ENCODE measurements at places on chromosomes 3 and 15. TPM values are rescaled to one million over a fixed set of nuclear protein-coding genes. Genes with fewer than 3 reads are reported as not detected.

GRCh38 chr15:54941417-54941816 lies 255.3 kb downstream of the RSL24D1 start:
- no peaks in the 10 kb centered on the region for H3K4me1 ChIP-seq
- no peak for DNase-seq
- H3K4me3 ChIP-seq = no peak overlapping the region
- no peak overlapping the region for H3K27ac ChIP-seq
- no peaks in the 10 kb centered on the region for H3K27me3 ChIP-seq
- no peaks in the 10 kb centered on the region for H3K36me3 ChIP-seq

GRCh38 chr3:157042226-157042625 lies 117.7 kb downstream of the CCNL1 start:
- DNase-seq = no peak
- no peaks in the 10 kb centered on the region for H3K36me3 ChIP-seq
- H3K4me3 ChIP-seq = no peak overlapping the region
- peaks cover 18% of the 10 kb centered on the region for H3K4me1 ChIP-seq

GRCh38 chr15:60423537-60423936 lies 25.8 kb upstream of the ANXA2 start:
- H3K4me1 ChIP-seq = no peaks in the 10 kb centered on the region
- H3K36me3 ChIP-seq = peaks cover 50% of the 10 kb centered on the region
- no peak overlapping the region for H3K4me3 ChIP-seq
- no peak for DNase-seq
- H3K27me3 ChIP-seq = no peaks in the 10 kb centered on the region
- no peak overlapping the region for H3K27ac ChIP-seq

- no peak for DNase-seq
- no peaks in the 10 kb centered on the region for H3K27me3 ChIP-seq
- no peak overlapping the region for H3K4me3 ChIP-seq
- H3K27ac ChIP-seq = no peak overlapping the region
- peaks cover 86% of the 10 kb centered on the region for H3K36me3 ChIP-seq
Measured at GRCh38 chr3:12501360-12502020, 17.2 kb downstream of the TSEN2 start.

DNA sequence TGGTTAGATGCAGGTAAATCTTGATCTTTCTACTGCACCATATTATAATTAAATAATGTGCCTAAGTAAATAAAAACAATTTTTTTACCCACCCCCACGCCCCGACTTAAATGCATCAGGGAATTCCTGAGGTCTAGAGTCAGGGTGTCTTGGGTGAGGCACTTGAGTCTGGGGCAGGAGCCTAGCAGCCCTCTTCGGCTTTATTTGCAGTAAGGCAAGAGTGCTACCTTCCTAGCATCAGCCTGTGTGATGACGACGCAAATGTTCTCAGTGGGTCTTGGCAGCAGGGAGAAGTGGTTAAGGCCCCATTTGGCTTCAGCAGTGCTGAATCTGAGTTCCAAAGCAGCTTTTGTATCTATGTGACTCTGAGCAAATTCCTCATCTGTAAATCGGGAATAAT lies 88.7 kb downstream of the POLR2M start:
- no peak overlapping the region for H3K4me3 ChIP-seq
- no peaks in the 10 kb centered on the region for H3K36me3 ChIP-seq
- peaks cover 9% of the 10 kb centered on the region for H3K27me3 ChIP-seq
- H3K4me1 ChIP-seq = no peaks in the 10 kb centered on the region
- no peak overlapping the region for H3K27ac ChIP-seq

DNA sequence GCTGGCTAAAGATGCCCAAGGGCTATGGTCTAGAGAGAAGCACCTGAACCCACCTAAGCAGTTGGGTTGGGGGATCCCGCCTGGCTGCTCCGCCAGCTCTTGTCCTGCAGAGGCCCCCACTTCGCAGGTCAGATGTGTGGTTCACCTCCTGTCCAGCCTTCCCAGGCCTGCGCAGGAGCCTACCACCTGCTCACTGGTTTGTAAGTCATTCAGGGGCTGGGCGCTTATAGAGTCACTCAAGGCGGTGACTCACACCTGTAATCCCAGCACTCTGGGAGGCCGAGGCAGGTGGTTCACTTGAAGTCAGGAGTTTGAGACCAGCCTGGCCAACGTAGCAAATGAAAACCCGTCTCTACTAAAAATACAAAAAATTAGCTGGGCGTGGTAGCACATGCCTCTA lies 3.9 kb upstream of the FURIN start:
- H3K4me3 ChIP-seq = no peak overlapping the region
- H3K27me3 ChIP-seq = no peaks in the 10 kb centered on the region
- H3K27ac ChIP-seq = no peak overlapping the region
- no peaks in the 10 kb centered on the region for H3K36me3 ChIP-seq

DNA sequence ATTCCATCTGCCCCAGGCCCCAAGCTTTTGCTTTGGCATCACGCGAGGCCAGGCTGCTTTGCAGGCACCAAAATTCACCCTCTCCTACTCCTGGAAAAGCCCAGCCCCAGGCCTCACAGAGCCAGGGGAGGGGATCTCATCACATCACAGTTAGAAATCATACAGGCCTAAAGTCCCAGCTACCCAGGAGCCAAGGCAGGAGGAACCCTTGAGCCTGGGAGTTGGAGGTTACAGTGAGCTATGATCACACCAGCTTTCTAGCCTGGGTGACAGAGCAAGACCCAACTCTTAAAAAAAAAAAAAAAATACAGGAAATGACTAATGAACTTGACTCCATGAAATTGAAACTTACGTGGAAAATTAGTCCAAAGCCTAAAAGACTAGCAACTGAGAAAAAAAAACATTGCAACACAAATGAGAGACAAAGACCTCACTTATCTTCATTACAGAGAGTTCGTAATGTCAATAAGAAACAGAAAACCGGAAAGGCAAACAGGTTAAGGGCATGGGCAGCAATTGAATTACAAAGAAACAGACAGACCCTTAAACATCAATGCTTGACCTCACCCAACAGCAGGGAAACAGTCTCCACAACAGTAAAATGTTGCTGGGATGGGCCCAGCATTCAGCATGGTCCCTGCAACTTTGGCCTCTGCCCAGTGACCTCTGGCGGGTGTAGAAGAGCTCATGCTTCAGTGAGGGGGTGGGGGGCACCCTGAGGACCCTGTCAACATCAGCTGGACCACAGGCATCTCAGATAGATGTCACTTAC lies 151.5 kb downstream of the LRRK1 start:
- no peaks in the 10 kb centered on the region for H3K27me3 ChIP-seq
- H3K4me3 ChIP-seq = no peak overlapping the region
- no peaks in the 10 kb centered on the region for H3K4me1 ChIP-seq
- DNase-seq = no peak

DNA sequence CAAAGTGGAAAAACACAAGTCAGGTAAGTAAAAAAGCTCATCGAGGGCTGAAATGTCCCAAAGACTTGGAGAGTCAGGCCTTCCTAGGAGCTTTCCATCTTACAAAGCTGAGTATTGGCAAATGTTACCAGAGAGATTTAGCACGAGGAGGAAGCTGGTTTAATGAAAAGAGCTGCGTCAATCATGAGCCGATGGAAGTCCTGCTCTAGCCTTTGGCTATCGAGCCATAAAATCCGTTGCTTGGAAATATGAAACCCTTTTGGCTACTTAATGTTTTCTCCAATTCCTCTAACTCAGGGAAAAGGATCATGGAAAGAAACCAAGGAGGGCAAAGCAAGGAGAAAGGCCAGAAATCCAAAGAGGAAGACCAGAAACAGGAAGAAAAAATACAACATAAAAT lies 1074.6 kb downstream of the FHIT start:
- no peak for DNase-seq
- H3K27ac ChIP-seq = no peak overlapping the region
- no peaks in the 10 kb centered on the region for H3K36me3 ChIP-seq
- H3K4me1 ChIP-seq = no peaks in the 10 kb centered on the region

DNA sequence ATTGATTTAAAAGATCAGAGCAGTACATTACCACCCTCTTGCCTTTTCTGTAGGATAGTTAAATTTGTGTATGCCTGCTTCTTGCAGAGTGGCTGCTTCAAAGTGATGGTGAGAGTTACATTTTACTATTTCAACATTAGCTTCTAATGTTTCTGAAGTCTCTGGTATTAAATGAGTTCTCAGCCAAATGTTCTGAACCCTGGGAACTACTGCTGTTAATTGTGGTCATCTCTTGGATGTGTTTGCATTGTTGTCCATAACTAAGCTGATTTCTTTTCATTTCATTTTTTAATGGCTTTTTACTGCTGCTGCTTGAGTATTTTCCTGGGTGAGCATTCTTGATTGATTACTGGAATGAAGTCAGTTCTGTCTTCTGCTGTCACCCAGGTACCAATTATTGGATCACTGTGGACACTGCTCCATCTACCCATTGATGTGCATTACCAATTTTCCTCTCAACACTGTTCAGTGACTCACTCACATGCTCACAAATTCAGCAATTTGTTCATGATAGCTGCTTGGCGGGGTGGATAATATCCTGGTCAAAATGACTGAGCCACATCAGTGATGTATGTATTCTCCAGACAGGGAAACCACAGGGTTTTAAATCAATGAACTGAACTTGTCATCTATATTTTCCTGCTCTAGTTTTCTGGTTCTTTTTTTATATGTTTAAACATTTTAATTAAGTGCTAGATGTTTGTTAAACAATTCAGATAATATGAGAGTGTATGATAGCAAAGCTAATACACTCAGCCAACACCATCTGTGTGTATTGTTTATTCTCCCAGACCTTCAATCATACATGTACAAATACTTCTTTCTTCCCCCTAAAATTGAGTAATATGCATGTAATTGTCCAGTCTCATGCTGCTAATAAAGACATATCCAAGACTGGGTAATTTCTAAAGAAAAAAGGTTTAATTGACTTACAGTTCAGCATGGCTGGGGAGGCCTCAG lies 587.6 kb downstream of the RSL24D1 start:
- no peaks in the 10 kb centered on the region for H3K36me3 ChIP-seq
- no peak overlapping the region for H3K27ac ChIP-seq
- no peak overlapping the region for H3K4me3 ChIP-seq
- H3K27me3 ChIP-seq = no peaks in the 10 kb centered on the region
- DNase-seq = no peak

GRCh38 chr3:61066800-61067199 lies 184.5 kb downstream of the FHIT start:
- no peaks in the 10 kb centered on the region for H3K4me1 ChIP-seq
- no peak for DNase-seq
- H3K4me3 ChIP-seq = no peak overlapping the region
- H3K36me3 ChIP-seq = no peaks in the 10 kb centered on the region

GRCh38 chr3:61520966-61521628 lies 40.3 kb upstream of the PTPRG start:
- DNase-seq = no peak
- H3K27ac ChIP-seq = peak overlapping the region; percentile 25
- no peak overlapping the region for H3K4me3 ChIP-seq
- H3K4me1 ChIP-seq = peaks cover 13% of the 10 kb centered on the region
- H3K27me3 ChIP-seq = no peaks in the 10 kb centered on the region

DNA sequence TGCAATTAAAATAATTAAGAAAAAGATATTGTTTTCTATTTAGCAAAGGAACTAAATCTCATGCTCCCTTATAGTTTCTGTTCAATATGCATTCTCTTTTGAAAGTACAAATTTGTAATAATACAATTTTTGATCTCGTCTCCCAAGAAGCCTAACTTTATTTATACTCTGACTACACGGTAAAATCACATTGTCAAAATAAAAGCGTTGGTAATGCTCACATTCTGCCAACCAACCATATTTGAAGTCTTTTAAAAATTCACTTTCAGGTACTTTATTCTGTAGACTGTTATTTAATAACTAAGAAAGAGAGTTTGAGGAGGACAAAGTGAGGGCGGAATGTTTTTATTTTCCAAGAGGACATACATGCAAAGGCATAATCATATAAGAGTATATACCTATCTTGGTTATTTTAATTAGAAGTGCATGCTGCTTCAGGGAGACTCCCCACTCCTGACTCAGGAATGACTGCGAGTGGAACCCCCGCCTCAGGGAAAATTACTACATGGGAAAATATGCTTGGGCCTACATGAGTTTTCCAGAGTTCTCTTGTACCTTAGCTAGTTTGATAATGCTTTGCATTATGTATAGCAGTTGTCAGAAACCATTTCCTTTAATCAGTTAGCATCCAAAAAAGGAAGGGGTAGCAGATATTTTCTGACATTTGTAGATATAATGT lies 19.3 kb downstream of the MBNL1 start:
- H3K27me3 ChIP-seq = no peaks in the 10 kb centered on the region
- peaks cover 88% of the 10 kb centered on the region for H3K4me1 ChIP-seq
- H3K4me3 ChIP-seq = peak overlapping the region; percentile 15
- H3K27ac ChIP-seq = peak overlapping the region; percentile 15
- peaks cover 16% of the 10 kb centered on the region for H3K36me3 ChIP-seq

GRCh38 chr3:55368366-55368765 lies 118.7 kb downstream of the WNT5A start:
- no peaks in the 10 kb centered on the region for H3K4me1 ChIP-seq
- no peak overlapping the region for H3K27ac ChIP-seq
- H3K27me3 ChIP-seq = no peaks in the 10 kb centered on the region
- H3K4me3 ChIP-seq = no peak overlapping the region
- H3K36me3 ChIP-seq = no peaks in the 10 kb centered on the region

DNA sequence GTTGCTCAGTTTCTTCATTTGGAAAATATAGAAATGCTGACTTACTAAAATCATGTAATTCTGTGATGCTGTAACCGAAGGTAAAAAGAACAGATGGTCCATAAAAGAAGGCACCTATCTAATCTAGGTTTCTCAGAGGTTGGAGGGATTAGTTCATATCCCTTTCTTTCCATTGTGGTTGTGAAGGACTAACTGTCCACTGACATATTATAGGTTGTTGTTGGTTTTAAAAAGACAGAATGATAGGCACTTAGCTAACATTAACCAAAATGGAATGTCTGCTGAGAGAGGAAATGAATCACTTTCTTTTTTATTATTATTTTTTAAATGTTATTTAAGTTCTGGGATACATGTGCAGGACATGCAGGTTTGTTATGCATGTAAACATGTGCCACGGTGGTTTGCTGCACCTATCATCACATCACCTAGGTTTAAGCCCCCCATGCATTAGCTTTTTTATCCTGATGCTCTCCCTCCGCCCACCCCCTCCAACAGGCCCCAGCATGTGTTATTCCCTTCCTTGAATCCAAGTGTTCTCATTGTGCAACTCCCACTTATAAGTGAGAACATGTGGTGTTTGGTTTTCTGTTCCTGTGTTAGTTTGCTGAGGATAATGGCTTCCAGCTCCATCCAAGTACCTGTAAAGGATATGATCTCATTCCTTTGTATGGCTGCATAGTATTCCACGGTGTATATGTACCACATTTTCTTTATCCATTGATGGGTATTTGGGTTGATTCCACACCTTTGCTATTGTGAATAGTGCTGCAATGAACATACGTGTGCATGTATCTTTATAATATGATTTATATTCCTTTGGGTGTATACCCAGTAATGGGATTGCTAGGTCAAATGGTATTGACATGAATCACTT lies 45.8 kb downstream of the ALDH1A2 start:
- H3K4me1 ChIP-seq = no peaks in the 10 kb centered on the region
- no peak for DNase-seq
- H3K4me3 ChIP-seq = no peak overlapping the region
- H3K36me3 ChIP-seq = peaks cover 3% of the 10 kb centered on the region
- H3K27ac ChIP-seq = no peak overlapping the region

Gene PLXND1
- total RNA-seq = 3.7 TPM

Gene SV2B
- total RNA-seq = not detected

Gene IL17RE
- total RNA-seq = 0.66 TPM

Gene CIDEC
- total RNA-seq = not detected

Gene WNT5A
- not detected for total RNA-seq

Gene AQP9
- 0.10 TPM for total RNA-seq

Gene CPNE9
- total RNA-seq = 0.20 TPM

Gene PAK2
- total RNA-seq = 87.1 TPM

Gene IGF2BP2
- 0.69 TPM for total RNA-seq

Gene EXD1
- total RNA-seq = not detected

Gene FBXO40
- total RNA-seq = not detected

Gene PLS1
- total RNA-seq = 0.66 TPM

Data from activated B cell treated with CpG ODN at 0.5 μM for 24 hours (primary cell).